ENCODE measurements at places on chromosomes 2 and 18. TPM values are rescaled to one million over a fixed set of nuclear protein-coding genes. Genes with fewer than 3 reads are reported as not detected.

Gene CNTNAP5
- not detected for total RNA-seq

Gene MROH2A
- total RNA-seq, result not detected

Gene GALNT3
- total RNA-seq, result 0.16 TPM

Gene SIX3
- not detected for total RNA-seq

Gene KCNG3
- total RNA-seq, result not detected

All from bronchial smooth muscle cell (primary cell).